Dorsolateral prefrontal cortex (tissue), 122 donors: ENCODE measurements at places on chromosomes 11 and 22. TPM values are rescaled to one million over a fixed set of nuclear protein-coding genes. Genes with fewer than 3 reads are reported as not detected.

The RNF169 gene
- 16.6 TPM for total RNA-seq

The ACCS gene
- 17.6 TPM for total RNA-seq

The TRPC6 gene
- total RNA-seq = 2.1 TPM

The FAT3 gene
- total RNA-seq = 105 TPM
